Activated T-cell treated with anti-CD3 and anti-CD28 coated beads for 48 hours (primary cell): ENCODE measurements at places on chromosomes 2 and 18.

GRCh38 chr2:54546923-54547720 lies 91.0 kb downstream of the SPTBN1 start:
- DNase-seq: no peak

DNA sequence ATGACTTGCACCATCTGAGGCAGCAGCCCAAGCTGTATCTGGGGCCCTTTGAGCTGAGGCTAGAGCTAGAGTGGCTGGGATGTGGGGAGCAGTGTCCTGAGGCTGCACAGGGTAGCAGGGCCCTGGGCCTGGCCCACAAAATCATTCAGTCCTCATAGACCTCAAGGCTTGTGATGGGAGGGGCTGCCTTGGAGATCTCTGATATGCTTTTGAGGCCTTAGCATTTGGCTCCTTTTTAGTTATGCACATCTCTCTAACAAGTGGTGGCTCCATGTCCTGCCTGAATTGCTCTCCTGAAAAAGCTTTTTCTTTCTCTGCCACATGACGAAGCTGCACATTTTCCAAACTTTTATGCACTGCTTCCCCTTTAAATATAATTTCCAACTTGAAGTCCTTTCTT lies 11.8 kb upstream of the UGT1A8 start:
- no peak for DNase-seq

DNA sequence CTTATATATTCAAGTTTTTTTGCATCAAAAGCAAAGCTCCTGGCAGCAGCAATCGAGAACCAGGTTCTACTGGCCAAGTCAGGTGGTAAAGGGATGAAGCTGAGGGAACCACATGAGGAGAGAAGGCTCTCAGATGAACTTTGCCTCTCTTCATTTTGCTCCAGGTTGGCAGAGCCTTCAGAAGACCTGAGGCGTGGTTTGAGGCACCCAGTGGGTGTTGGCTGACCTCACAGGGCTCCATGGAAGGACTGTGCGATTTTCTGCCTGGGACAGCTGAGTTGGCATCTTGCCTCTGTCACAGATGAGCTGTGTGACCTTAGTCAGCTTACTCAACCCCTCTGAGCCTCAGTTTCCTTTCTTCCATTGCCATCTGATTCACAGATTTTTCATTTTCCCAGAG lies 89.0 kb downstream of the INSIG2 start:
- DNase-seq: peak; percentile 34

- no peak for DNase-seq
Observed at GRCh38 chr2:216735086-216735485, 39.7 kb upstream of the IGFBP5 start.

- no peak for DNase-seq
Observed at GRCh38 chr2:104049981-104050380, 803.9 kb upstream of the POU3F3 start.

DNA sequence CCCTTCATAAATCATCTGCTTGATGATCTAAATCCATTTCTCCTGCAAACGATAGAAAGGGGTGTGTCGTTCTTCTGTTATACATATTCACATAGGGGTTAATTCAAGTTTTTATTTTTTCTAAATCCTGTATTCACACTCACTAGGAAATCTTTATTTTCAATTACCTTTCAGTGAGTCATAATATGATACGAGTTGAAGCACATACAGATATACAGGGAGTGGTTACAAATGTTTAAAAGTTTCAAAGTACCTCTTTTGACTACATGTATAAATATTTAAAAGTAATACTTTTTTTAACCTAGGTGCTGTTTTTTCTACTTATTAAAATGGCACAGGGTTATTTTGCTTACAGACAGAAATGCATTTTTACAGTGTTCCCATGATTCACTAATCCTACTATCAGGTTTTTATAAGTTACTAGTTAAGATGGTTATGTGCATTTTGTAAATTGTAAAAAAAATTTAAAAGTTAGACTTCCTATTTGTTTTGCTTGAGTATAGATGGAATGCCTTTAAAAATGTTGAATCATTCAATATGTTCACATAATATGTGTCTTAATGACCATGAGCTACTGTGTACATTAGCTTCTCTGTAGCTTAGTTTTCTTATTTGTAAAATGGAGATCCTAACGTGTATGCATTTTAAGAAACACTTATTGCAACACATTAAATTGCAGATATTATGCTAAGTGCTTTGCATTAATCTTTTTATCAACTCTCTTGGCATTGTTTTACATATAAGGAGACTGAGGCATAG lies 1378.1 kb downstream of the DSC3 start:
- DNase-seq: no peak

GRCh38 chr2:183093857-183094657 lies 15.5 kb downstream of the DUSP19 start:
- no peak for DNase-seq

GRCh38 chr2:44793322-44793870 lies 148.1 kb upstream of the SIX3 start:
- DNase-seq: no peak

DNA sequence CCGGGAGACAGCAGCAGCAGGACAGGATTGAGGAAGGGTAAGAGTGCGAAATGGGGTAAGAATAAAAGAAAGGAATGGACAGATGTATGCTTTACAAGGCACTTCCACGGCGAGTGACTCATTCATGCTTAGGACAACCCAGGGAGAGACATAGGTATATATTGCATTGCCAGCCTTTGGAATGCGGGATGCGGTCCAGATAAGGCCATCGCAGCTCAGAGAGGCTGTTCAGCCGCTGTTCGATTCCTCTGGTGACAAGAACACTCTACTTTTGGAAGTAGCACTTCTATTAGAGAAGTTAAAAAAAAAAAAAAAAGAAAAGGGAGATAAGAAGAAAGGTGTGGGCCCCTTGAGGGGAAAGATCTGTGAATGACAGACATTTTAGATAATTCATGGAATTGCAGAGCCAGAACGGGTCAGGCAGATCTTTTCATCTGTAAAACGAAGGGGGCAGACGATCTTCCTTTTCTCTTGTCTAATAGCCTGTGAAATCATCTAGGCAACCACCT lies 819 bp upstream of the NCOA1 start:
- no peak for DNase-seq

GRCh38 chr18:10354241-10354811 lies 100.1 kb upstream of the APCDD1 start:
- DNase-seq: no peak

DNA sequence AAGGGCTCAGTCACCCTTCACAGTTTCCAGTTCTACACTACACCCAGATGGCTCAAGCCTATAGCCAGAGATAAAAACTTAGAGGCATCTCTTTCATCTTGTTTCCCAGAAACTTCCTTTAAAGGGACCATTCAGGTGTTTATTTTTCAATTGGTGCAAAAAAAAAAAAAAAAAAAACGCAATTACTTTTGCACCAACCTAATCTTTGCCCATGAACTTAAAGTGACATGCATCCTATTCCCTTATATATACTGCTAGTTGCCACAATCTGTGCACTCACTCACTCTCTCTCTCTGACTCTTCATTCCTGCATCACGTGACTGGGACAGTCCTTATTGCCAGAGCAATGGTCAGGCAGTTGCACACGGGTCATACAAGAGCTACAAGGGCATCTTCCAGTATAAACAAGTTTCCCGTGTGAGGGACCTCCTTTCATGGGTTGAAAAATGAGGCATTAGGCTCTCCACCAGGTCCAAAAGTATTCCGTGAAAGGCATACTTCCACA lies 789.4 kb downstream of the EPHA4 start:
- DNase-seq: no peak

DNA sequence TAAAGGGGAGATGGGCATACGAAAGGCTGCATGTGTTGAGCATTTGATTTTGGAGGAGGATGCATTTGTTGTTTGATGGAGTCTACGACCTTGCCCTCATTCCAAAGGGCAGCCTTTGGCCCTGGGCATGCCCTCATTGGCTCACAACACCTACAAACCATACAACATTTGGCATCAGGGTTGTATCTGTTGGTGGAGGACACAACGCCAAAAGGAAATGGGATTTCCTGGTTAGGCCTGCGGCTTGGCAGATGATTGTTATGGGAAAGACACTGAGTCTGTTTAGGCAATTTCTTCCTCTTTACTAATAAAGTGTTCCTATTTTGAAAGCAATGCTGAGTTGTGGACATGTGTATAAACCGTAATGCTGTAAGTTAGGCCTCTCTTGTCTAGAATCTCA lies 246.9 kb downstream of the LDLRAD4 start:
- no peak for DNase-seq

- DNase-seq: no peak
Observed at GRCh38 chr2:185417111-185417510, 321.5 kb upstream of the FSIP2 start.

DNA sequence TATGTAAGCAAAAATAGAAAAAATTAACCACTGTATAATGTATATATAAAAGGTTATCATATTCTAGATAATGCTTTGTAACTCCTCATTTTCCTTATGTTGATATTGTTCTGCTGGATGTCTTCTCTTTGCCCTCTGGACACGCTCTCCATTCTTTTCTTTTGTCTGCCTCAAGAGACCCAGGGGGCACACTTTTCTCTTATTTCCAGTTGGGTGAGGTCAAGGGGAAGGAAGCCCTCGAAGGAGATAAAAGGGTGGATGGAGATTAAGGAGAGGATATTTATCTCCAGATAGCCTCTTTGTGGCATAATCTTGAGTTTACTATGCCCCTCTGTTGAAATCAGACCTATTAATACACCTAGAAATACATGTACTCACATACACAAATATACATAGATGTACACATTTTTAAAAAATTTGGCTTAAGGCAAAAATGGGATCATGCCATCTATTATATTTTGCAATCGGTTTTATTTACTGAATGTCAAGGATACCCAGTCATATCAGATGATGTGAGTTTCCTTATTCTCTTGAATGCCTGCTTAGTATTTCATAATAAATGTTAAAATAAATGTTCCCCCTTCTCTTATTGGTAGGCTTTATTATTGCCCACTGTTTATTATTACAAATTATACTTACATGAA lies 65.3 kb downstream of the LCLAT1 start:
- no peak for DNase-seq

GRCh38 chr18:12034241-12035100 lies 53.2 kb downstream of the IMPA2 start:
- DNase-seq: no peak

DNA sequence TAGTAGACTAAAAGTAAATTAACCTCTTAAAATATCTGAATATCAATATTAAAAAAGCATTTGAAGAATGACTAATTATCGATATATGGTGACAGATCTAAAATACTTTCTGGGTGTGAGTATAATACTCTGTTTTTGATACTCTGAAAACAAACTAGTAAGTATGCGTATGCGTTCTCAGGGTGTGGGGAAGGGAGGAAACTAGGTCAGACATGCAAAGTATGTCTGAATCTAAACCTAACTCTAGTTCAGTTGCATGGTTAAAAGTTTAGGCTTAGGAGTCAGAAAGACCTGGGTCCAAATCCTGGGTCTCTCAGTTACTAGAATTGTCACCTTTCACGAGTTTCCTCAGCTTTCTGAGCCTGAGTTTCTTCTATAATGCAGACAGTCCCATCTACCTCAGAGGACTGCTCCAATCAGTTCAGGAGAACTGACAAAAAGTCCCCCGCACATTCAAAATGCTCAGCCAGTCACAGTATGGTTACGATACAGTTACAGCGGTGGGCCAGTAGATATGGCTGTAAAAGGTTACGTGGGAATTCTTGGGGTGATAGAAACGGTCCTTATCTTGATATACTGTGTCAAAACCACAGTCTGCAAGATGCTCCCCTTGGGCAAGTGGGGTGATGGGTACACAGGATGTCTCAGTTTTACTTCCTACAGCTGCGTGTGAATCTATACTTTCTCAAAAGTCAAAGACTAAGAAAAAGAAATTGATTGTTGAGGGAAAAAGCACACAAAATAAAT lies 29.2 kb downstream of the UNC50 start:
- DNase-seq: peak; percentile 29
